Urinary bladder (tissue), 4 donors: ENCODE measurements at places on chromosomes 3 and 15. TPM values are rescaled to one million over a fixed set of nuclear protein-coding genes. Genes with fewer than 3 reads are reported as not detected.

GRCh38 chr3:196193133-196193735 is 18.0 kb downstream of the ZDHHC19 start:
- DNase-seq: no peak

GRCh38 chr3:69013253-69014021 is at the start of gene EOGT:
Gene EOGT, minus strand, starts transcription at chr3:69013684. Its CDS starts 3,838 bp downstream, at chr3:69009846.
- DNase-seq: no peak

- DNase-seq: no peak
Observed at GRCh38 chr3:187080799-187081450, 58.4 kb downstream of the RPL39L start.

- no peak for DNase-seq
Observed at GRCh38 chr3:158773845-158774830, 27.7 kb upstream of the MFSD1 start.

- no peak for DNase-seq
Observed at GRCh38 chr3:29695643-29696198, 414.9 kb downstream of the RBMS3 start.

- DNase-seq: no peak
Observed at GRCh38 chr15:39426552-39427532, 154.0 kb upstream of the THBS1 start.

The ACY1 gene
- 10.6 TPM for total RNA-seq
